ENCODE measurements at places on chromosomes 5 and 9.

- no peak for DNase-seq
Observed at GRCh38 chr9:136697146-136697820, 10.0 kb upstream of the AGPAT2 start.

DNA sequence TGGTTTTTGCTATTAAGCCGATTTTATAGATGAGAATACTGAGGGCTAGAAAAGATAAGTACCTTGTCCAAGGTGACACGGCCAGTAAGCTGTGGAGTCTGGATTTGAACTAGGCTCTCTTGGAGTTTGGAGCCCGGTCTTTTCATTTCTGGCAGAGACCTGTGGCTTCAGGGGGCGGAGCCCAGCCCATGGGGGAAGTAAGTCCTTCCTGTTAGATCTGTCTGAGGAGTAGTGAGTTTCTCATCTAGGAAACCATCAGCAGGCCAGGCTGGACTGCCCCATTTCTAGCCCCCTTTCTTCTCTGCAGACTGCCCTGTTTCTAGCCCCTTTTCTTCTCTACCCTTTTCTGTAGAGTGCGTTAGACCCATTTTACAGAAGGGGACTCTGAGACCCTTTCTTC lies 521 bp upstream of the PTGS1 start:
- no peak for DNase-seq

DNA sequence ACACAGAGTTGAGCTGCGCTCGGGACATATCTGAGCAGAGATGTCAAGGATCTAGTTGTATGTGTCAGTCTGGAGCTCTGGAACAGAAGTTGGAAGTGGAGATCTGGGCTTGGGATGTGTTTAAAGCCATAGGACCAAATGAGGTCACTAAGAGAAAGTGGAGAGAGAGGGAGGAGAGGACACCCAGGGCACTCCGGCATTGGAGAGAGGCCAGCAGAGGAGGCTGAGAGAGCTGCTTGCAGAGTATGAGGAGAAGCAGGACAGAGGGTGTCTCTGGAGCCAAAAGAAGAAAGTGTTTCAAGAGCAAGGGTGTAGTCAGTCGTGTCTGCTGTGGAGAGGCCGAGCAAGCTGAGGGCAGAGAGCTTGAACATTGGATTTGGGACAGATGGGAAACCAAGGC lies 34.7 kb downstream of the ARHGEF37 start:
- no peak for DNase-seq

- DNase-seq = no peak
Observed at GRCh38 chr5:14035859-14036503, 91.5 kb upstream of the DNAH5 start.

DNA sequence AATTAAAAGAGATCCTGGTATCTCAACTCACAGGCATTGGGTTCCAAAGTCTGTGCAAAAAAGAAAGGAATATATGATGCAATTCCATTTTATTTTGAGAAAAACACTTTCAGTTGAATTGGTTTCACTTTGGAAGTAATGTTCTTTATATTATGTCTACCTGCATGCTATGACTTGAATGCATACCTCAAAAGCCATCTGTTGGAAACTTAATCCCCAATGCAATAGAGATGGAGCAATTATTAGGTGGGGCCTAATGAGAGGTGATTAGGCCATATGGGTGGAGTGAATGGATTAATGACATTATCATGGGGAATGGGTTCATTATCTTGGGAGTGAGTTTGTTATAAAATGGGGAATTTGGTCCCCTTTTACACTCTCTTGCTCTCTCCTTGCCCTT lies 293.3 kb downstream of the CSNK1G3 start:
- no peak for DNase-seq

DNA sequence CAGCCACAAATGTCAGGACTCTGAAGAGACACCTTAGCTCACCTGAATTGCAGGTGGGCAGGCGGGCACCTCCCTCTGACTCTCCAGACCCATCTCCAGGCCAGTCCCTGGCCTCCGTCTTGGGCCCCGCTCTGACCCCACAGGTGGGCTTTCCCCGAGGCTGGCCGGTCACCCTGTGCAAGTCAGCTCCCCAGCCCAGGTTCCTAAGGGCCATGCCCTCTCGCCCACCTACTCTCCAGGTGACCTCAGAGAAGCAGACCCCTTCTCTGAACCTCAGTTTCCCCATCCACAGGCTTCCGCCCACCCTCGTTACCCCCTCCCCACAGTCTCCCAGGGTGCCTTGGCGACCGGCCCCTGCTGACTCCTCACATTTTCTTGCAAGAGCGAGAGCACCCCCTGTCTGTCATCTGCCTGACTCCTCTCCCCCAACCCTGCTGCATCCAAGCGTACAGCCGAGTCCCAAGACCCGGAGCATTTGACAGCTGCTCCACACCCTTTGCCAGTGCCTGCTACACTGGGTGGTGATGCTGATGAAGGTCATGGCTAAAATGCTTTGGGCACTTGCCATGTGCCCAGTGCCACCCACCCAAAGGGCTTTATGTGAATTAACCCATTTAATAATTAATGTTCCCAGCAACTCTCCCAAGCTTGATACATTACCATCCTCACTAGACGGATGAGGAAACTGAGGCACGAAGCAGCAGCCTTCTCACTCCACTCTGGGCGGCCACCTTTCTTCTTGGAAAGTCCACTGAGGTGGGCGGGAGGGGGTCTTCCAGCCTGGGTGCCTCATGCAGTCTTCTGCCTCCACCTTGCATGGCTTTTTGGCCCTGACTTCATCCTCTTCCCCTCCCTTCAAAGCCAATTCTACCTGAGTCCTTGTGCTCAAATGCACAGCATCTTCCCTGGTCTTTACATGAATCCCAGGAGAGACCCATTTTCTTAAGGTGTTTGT lies 51.1 kb upstream of the ORM1 start:
- no peak for DNase-seq

GRCh38 chr9:115808695-115809094 lies 344.9 kb upstream of the PAPPA start:
- DNase-seq = no peak

DNA sequence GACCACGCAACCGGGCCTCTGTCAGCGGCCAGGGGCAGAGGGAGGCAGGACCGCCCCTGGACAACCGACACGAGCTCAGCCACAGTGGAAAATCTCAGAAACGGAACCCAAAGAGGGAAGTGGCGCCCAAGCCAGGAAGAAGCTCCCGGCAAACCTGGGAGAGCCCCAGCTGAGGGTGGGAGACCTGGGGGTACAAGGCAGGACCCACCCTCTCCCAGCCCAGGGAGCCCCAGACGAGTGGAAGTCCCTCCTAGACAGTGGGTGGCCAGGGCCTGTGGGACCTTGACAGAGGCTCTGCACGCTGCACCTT lies 3.0 kb downstream of the SLC12A7 start:
- no peak for DNase-seq

DNA sequence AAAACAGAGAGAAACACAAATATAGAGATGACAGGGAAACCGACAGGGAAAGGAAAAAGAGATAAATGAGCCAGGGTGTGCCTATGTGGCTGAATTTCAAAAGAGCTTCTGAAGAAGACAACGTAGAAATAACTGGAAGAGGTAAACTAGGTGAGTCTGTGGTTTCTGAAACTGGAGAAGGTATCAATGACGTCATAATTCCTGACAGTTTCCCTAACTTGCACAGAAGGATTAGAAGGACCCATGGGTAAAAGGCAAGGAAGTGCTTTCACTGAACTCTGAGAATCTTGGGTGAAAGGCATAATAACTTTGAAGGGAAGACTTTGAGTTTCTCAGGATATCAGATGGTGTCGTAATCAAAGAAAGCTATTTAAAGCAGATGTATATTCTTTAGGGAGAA lies 790.8 kb upstream of the NUDT12 start:
- no peak for DNase-seq

DNA sequence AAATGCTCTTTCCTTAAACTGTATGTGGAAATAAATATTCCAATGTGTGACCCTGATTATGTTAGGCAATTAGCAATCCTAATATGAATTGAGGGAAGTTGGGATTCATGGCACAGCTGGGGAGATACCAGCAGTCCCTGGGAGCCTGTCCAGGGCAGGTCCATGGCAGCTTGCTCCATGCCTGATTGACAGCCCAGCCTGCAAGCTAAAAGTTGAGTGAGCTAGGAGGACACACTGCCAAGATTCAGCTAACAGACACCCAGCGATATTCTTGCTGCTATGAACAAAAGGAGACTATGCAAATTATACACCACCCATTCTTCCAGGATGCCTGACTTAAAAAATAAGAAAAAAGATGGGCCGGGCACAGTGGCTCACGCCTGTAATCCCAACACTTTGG lies 6.2 kb downstream of the TGFBI start:
- DNase-seq = no peak

DNA sequence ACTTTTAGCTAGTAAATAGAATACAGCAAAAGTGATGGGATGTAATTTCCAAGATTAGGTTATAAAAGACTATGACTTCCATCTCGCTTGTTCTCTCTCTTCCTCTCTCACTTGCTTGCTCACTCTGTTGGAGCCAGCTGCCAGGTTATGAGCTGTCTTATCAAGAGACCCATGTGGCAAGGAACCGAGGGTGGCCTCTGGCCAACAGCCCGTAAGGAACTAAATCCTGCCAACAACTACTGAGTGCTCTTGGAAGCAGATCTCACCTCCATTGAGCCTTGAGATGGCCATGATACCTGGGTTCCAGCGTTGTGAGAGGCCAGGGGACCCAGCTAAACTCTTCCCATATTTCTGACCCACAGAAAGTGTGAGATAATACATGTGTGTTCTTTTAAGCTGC lies 636.1 kb downstream of the ACTL7B start:
- DNase-seq = no peak

DNA sequence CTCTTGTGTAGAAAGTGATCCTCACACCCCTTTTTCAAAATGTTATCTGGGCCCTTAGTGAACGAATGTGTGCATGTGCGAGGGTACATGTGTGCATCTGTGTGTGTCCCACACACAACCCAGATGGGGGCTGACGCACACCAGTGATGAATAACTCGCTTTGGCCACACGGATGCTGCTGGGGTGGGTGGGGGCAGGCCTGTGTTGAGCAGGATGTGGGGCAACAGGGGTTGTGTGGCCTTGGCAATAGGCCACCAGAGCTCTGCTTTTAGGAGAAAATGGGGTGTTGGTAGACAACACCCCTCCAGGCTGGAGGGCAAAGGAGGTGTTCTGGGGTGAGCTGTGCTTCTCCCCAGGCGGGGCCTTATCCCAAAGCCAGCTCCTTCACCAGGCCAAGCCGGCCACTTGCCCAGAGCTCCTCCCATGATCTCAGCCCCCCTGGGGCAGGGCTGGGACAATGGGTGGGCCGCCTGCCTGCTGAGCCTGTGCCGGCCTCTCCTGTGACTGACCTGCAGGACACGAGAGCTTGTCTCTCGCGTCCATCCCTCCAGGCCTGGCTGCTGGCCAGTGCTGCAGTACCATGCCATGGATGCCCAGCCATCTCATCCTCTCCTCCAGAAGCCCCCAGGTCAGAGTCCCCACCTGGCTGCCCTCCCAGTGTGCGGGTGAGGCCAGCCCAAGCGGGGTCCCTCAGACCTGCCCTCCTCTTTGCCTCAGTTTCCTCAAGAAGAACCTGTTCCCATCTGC lies 1.7 kb downstream of the DBN1 start:
- DNase-seq = no peak

DNA sequence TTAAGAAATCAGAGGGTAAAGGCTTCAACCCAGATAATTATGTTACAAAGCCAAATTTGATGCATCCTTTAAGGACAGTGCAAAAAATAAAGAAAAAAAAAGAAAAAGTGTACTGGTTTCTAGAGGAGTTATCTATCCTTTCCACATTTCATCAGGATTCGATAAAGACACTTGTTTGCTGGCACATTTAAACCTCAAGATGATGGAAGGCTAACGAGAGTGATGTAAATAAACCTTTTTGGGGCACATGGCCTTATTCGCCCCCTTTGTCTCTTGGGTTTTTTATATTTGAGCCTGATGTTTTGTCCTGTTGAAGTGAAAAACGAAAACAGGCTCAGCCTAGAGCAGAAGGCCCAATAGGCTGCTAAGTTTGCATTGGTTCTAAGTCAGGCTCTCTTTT lies 416.5 kb downstream of the TAF11L14 start:
- no peak for DNase-seq

- no peak for DNase-seq
Observed at GRCh38 chr5:56692359-56693219, 122.8 kb upstream of the MAP3K1 start.

- DNase-seq = no peak
Observed at GRCh38 chr5:133635051-133635450, 22.7 kb upstream of the FSTL4 start.

DNA sequence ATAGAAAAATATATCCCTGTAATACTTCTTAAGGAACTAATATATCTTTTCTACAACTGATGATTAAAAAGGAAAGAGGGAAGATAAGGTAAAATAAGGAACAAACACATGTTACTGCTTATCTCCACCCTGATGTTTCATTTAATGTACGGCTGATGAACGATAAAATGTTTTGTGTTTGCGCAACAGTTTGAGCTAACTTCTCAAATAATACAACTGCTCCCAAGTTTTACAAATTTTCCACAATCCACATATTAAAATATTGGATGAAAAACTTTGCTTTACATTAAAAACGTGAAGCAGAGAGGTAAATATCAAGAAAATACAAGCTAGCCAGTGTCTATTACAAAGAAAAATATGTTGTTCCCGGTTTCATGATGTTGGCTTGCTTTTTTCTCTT lies 21.0 kb upstream of the CSNK1G3 start:
- no peak for DNase-seq

DNA sequence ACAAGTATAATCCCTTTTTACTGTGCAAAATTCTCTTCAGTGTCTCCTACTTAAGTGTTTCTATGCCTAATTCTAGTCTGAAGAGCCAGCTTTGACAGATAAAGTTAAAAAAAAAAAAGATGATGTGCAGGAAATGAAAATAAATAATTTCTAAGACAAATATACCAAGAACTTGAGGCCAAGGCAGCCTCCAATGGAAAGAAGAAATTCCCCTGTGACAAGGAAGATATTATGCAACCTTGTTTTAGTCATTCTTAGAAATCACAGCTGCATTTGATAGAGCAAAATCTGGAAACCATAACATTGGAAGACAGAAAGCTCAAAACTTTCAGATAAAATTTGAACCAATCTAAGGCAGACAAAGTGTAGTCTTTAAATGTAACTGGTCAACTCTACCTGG lies 375.9 kb upstream of the TLE4 start:
- no peak for DNase-seq

DNA sequence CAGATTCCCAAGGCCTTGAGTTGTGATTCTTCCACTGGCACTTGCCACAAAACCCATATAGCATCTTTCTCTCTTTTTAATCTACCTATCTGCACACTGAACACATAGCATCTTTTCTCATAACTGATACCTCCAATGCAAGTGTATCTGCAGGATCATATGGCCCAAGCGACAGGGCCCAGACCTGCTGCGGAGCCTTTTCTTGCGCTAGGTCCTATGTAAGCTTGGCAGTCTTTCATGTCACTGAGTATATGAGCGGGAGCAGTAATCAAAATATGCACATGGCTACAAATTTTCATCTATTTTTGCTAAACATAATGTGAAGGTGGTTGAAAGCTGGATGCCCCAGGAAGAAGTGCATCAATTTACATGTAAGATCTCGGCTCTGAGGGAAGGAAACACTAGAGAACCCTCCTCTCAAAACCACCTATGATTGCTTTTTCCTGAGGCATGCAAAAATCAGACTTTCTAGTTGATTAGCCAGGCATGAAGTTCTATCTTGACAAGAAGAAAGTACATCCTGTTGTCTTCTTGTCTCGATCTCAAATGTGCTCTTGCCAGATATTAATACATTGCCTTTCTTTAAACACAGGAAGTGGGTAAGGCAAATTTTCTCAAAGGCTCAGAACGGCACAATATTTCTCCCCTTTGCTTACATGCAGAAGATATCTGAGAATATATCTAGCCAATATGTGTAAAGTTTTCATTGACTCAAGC lies 26.9 kb upstream of the CEMIP2 start:
- no peak for DNase-seq
